ENCODE measurements at places on chromosomes 16 and 17.

GRCh38 chr16:27586711-27587110 is 36.8 kb downstream of the KATNIP start:
- no peak for DNase-seq

DNA sequence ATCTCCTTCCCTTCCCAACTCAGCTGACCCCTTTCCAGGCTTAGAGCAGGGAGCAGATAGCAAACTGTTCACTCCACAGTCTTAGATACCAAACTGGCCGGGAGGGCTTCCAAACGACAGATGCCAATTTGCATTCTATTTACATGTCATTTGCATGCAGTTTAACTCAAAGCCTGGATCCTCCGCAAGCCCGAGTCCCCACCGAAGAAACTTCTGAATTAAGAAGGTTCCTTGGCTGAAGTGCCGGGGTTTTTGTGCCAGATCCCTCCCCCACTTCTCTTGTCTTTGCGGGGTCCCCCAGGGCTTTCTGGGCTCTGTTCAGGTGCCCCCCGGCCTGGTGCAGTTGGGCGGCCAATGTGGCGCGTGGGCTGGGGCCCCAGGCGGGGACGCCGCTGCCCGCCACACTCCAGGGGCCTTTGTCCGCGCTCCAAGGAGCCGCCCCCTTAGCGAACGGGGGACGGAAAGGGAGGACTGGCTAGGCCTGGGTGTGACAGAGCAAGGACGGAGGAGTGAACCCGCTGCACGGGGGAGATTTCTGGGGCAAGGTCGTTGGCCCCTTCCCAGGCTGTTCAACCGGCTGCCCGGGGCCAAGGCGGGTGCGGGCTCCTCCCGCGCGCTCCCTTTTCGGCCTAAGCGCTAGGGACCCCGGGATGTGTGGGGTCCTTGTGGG is 1.2 kb downstream of the GPRC5B start:
- DNase-seq, result no peak

GRCh38 chr16:68375801-68376536 is 65.2 kb downstream of the PRMT7 start:
- no peak for DNase-seq

DNA sequence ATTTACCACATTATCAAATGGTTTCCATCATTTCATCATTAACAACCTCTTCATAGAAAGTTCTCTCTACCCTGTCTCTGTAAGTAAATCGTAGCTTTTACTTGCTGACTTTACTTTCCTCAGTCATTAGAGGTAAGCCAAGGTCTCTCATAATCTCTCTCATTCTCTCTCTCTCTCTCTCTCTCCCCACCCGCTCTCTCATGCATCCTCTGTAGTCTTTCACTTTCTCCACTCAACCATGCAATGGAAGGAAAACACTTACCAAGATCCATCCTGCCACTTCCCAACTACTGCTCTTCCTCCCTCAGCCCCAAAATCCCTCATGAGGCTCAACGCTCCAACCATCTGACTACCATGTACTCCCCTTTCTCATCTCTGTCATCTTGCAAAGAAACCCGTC is 6.1 kb downstream of the CEP112 start:
- no peak for DNase-seq

GRCh38 chr16:591892-592517 is 2.1 kb downstream of the RAB40C start:
- DNase-seq, result no peak

DNA sequence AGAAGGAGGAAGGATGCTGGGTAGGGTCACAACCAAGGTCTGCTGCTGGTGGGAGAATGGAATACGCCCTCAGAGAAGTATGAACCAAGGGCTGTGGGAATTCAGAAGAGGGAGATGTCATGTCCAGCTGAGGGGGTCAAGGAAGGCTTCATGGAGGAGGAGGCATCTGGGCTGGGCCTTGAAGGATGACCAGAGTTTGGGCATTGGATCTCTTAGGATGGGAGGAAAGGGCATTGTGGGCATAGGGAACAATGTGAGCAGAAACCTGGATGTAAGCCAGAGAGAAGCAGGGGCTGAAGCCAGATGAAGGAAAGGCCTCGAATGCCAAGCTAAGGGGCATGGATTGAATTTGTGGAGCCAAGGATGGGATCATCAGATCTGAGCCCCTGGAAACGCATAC is 49.2 kb upstream of the MAP3K14 start:
- no peak for DNase-seq

GRCh38 chr16:59593194-59593661 is 859.1 kb upstream of the GOT2 start:
- no peak for DNase-seq

- DNase-seq, result no peak
Observed at GRCh38 chr16:46748775-46749705, 896 bp upstream of the MYLK3 start.
